GM23248 (cell line): ENCODE measurements at places on chromosomes 6 and 20. TPM values are rescaled to one million over a fixed set of nuclear protein-coding genes. Genes with fewer than 3 reads are reported as not detected.

GRCh38 chr6:136962661-136963060 is 40.6 kb downstream of the SLC35D3 start:
- no peak for DNase-seq

DNA sequence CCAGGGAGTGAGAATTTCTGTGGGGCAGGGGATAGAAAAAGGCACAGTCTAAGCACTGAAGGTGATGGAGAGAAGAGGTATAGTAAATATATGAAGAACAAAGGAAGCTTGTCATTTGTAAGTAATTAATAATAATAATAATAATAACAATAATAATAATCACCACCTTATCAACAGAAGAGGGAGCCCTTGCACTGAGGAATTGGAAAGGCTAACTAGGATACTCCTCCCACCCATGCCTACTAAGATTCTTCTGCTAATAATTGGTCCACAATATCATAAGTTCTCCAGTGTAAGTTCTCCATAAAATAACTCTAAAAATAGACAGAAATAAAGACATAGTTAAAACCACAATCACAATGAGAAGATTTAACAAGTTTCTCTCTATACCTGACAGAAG is 912 bp upstream of the OR12D3 start:
- peak; percentile 15 for DNase-seq

- DNase-seq: no peak
Observed at GRCh38 chr6:93218096-93218495, 201.3 kb downstream of the EPHA7 start.

- DNase-seq: no peak
Observed at GRCh38 chr20:55160996-55161395, 685.6 kb downstream of the DOK5 start.

- no peak for DNase-seq
Observed at GRCh38 chr6:114995526-114995925, 652.7 kb upstream of the HS3ST5 start.

- DNase-seq: no peak
Observed at GRCh38 chr6:105204768-105205167, 25.0 kb upstream of the POPDC3 start.

- peak; percentile 82 for DNase-seq
Observed at GRCh38 chr20:44747166-44748004, 1.7 kb downstream of the KCNK15 start.

GRCh38 chr20:61588411-61589385 is 336.6 kb downstream of the CDH4 start:
- DNase-seq: peak; percentile 74

DNA sequence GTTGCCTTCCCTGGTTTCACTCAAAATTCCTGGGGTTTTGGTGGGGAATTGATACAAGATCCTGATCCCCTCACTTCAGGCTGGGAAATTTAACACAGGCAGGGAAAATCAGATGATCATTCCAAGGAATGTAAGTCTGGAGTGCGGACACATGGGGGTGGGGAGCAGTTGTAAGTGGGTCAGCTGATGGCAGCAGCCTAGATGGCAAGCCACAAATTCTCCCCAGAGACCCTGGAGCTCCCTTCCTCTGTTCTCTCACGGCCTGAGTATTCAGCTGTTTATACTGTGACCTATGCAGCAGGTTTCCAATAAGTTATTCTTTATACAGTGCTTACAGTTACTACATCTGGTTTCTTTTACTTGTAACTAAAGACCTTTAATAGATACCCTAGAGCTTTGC is 144.9 kb downstream of the SH3BGRL2 start:
- DNase-seq: no peak

DNA sequence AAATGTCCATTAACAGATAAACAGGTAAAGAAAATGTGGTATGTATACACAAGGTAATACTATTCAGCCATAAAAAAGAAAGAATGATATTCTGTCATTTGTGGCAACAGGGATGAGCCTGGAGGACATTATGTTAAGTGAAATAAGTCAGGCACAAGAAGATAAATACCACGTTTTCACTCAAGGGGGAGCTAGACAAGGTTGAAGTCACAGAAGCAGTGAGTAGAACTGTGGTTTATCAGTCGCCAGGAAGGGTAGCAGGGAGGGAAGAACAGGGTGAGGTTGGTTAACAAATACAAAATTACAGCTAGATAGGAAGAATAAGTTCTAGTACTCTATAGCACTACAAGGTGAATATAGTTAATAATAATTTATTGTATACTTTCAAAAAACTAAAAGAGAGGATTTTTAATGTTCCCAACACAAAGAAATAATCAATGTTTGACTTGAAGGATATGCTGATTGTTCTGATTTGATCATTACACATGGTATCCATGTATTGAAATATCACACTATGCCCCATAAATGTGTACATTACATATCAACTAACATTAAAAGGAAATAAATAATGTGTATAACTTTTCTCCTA is 21.1 kb downstream of the RTN4IP1 start:
- peak; percentile 64 for DNase-seq

- no peak for DNase-seq
Observed at GRCh38 chr20:20215976-20216727, 151.8 kb upstream of the INSM1 start.

DNA sequence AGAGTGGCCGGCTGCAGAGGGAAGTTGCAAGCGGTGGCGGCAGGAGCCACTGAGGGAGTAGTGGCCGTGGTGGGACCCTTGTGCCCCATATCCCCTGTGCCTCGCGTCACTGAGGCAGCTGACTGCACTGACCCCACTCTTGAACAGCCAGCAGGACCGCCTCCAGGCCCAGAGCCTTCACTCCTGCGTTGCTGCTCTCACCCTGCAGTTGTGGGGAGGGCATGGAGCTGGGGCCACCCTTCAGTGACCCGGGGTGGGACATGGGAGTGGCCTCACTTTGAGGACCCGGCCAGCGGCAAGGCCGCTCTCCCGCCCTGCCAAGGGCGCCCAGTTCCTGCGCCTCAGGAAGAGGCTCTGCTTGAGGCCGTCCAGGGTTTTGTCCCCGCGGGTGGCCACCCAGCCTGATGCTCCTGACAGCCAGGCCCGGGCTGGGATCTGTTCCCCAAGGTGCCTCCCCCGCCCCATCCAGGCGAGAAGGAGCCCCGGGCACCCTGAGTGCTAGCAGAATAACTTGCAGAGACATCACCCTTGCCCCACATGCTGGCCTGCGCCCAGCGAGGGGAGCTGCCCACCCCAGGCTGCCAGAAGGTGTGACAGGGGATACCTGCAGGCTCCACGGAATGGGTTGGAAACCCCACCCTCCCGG is 44.4 kb downstream of the HLA-DRA start:
- DNase-seq: no peak

The SLC44A4 gene
- not detected in 2 replicates for polyA plus RNA-seq

DNA sequence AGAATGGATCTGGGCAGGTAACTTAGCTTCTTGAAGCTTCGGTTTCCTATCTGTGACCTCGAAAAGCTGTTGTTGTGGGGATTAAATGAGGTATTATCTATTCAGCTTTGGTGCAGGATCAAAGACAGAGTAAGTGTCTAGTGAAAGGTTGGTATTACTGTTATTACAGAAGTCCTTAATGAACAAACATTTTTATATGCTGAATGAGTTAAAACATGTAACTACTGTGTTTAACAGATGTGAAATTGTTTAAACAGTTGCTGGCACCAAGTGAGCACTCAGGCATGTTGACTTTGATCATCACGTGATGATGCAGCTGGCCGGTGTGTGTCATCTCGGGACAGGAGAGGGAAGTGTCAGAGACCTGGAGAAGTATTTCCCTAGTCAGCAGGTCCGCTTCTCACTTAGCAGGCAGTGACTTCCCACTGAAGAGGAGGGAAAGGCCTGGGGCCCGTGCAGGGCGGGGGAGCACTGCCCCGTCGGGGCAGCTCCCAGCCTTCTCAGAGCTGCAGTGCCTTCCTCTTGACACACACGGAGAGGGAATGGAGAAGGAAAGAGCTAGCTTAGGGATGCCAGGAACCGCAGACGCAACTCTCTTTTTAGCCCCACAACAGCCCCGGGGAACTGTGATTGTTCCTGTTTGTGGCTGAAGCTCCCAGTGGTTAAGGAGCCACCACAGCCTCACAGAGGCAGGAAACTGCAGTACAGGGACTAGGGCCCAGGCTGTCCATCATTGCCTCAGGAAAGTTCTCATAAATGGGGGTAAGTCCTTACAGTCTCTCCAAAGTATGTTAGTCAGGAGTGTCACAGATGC is 18.0 kb downstream of the TUBB2A start:
- peak; percentile 81 for DNase-seq

The MYMX gene
- not detected in 2 replicates for polyA plus RNA-seq

DNA sequence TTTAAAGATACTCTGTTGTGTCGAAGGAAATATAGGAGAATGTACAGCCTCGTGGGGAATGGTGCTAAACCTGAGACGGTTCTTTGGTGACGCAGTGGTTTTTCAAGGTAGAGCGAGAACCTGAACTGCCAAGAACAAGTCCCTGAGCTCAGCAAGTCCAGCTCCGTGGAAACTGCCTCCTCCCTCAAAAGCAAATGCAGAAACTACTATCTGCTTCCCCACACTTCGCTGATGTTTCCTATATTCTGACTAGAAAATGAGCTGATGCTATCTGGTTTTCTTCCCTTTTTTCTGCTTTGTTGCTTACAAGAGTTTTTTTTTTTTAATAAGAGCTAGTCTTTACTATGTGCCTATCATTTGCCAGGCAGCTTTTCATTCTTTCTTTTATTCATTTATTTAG is 85.3 kb upstream of the LY86 start:
- no peak for DNase-seq

- no peak for DNase-seq
Observed at GRCh38 chr6:45929421-45930361, 86.0 kb downstream of the CLIC5 start.
